ENCODE measurements at places on chromosomes 6 and 20.

- no peak for DNase-seq
Observed at GRCh38 chr6:91654793-91655192, 1067.9 kb upstream of the MAP3K7 start.

DNA sequence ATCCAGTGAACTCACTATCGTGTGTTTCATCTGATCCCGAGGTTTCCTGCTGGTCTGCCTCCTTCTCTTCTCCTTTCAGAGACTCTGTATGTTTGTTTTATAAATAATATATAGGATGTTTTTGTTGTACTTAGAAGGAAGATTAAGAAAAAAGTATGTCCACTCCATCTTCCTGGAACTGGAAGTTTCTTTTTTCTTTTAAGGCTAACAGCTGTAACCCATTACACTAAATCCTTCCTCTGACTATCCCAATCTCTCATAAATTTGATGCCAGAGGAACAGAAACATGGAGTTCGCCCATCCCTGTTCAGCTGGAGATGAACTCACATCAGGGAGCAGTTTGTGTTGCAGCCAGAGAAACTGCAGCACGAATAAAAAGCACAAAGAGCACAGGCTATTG lies 20.7 kb downstream of the RIPK1 start:
- no peak for DNase-seq

DNA sequence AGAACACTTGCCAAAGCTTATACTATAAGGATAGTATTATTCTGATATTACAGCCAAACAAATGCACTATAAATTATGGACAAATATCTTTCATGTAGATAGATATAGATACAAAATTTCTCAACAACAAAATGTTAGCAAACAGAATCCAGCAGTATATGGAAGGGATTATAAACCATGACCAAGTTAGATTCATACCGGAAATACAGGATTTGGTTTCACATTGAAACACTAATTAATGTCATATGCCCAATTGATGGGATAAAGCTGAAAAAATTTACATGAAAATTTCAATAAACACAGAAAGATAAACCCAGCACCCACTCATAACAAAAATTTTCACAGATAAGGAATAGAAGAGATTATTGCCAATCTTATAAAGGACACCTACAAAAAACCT lies 770.3 kb upstream of the SLC35B3 start:
- no peak for DNase-seq

GRCh38 chr6:46056906-46057529 lies 41.4 kb upstream of the CLIC5 start:
- DNase-seq: no peak

- DNase-seq: no peak
Observed at GRCh38 chr20:54431156-54431944, 44.0 kb upstream of the DOK5 start.

DNA sequence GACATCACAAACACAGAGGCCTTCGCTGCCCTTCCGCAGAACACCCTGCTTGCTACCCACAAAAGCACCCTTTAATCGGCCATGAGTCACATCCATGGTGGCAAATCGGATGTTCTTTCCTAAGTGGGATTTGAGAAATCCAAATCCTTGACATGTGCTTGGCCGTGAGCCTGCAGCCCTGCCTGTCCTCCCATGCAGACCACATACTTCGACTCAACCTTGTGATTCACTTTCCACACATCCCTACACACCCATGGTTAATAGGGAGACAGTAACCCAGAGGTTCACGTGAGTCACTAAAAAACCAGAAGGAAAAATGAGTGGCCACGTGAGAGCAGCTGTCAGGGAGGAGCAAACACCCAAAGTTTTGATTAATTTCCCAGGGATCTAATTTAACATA lies 19.4 kb downstream of the RAMACL start:
- no peak for DNase-seq

GRCh38 chr6:55617272-55617671 lies 38.3 kb upstream of the HMGCLL1 start:
- DNase-seq: no peak

DNA sequence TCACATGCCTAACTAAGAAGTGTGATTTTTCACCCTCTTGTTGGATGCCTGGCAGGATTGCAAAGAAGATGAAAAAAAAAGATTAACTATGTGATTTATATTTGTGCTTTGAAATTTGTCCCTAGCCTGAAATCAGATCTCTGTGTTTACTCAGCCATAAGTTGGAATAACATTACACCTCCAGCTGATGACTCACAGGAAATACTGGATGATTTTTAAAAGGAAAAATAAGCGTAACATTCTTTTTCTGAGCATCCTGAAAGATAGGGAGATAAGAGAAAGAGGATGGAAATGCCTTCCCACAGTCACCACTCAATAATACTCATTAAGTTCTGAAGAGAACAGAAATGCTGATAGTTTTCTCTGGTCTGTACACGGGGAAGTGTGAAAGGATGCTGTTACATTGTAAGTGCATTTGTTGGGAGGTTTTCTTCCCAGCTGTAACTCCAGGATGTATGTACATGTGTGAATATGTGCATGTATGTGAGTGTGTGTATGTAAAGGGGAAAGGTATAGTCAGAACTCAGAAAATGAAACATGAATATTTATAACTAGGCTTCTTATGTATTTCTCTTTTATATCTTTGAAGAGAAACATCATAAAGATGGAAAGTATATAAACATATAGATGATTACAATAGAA lies 37.4 kb upstream of the RIPPLY2 start:
- no peak for DNase-seq

DNA sequence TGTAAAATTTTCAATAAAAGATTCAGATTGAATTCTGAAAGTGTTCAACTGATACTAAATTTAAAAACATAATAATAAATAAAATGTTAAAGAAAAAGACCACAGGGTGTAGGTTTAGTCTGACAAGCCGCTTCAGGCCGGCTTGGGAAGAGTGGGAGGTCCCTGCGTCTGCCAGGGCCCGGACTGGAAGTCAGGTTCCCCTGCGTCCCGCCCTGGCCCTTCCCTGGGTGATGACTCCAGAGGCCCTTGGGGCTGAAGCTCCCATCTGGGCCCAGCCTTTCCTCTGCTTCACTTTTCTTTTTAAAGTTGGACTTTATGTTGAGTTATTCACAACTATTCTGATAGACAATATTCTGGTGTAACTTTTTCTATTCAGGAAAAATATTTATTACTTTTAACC lies 93.3 kb downstream of the SMOC2 start:
- no peak for DNase-seq

GRCh38 chr6:37272834-37273566 lies 15.1 kb upstream of the TMEM217 start:
- no peak for DNase-seq

GRCh38 chr6:138795809-138796603 lies at the start of gene ECT2L:
TSS of gene ECT2L (plus strand) at chr6:138796087. CDS start at chr6:138813275, 17,188 bp downstream.
- DNase-seq: no peak

GRCh38 chr20:37161830-37162549 lies 17.1 kb upstream of the RPN2 start:
- DNase-seq: no peak

DNA sequence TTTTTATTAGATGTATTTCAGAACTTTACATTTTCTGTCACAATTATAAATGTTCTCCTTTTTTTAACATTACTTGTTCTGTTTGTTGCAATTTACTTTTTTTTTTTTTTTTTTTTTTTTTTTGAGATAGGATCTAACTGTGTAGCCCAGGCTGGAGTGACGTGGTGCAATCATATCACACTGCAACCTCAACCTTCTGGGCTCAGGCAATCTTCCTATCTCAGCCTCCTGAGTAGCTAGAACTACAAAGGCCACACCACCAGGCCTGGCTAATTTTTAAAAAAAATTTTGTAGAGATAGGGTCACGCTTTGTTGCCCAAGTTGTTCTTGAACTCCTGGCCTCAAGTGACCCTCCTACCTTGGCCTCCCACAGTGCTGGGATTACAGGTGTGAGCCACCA lies 15.1 kb upstream of the MBOAT1 start:
- DNase-seq: no peak

GRCh38 chr6:138972226-138972665 lies 15.8 kb downstream of the REPS1 start:
- DNase-seq: no peak

- DNase-seq: no peak
Observed at GRCh38 chr6:36169023-36170007, 27.2 kb upstream of the BRPF3 start.

GRCh38 chr6:142902636-142903053 lies 42.3 kb downstream of the HIVEP2 start:
- DNase-seq: peak; percentile 88

DNA sequence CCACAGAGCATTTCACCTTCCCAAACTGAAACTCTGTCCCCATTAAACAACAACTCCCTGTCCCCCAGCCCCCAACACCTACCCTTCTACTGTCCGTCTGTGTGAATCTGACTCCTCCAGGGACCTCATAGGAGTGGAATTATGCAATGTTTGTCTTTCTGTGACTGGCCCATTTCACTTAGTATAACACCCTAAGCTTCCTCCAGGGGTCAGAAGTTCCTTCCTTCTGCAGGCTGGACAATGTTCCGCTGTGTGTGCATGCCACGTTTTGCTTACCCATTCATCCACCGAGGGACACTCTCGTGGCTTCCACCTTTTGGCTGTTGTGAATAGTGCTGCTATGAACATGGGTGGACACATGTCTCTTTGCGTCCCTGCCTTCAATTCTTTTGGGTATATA lies 37.6 kb upstream of the MPC1 start:
- DNase-seq: no peak

DNA sequence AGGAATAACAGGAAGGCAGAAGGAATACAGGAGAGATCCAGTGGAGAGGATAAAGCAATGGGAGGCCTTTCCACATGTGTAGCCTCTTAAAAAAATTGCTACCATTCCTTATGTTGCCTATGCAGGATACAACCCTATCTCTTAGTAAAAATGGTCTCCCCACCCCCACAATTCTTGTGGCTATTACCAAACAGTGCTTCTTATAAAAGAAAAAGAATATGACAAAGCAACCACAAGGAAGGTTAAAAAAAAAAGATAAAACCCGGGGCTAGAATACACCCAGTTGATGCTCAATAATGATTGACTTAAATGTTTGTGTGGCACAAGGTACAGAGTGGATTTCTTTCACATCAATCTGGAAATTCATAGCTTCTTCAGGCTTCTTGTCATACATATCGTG lies 250.9 kb downstream of the HIVEP2 start:
- no peak for DNase-seq
